ENCODE measurements at places on chromosomes 16 and 17.

- DNase-seq = no peak
Observed at GRCh38 chr17:67297454-67297960, 52.5 kb upstream of the HELZ start.

DNA sequence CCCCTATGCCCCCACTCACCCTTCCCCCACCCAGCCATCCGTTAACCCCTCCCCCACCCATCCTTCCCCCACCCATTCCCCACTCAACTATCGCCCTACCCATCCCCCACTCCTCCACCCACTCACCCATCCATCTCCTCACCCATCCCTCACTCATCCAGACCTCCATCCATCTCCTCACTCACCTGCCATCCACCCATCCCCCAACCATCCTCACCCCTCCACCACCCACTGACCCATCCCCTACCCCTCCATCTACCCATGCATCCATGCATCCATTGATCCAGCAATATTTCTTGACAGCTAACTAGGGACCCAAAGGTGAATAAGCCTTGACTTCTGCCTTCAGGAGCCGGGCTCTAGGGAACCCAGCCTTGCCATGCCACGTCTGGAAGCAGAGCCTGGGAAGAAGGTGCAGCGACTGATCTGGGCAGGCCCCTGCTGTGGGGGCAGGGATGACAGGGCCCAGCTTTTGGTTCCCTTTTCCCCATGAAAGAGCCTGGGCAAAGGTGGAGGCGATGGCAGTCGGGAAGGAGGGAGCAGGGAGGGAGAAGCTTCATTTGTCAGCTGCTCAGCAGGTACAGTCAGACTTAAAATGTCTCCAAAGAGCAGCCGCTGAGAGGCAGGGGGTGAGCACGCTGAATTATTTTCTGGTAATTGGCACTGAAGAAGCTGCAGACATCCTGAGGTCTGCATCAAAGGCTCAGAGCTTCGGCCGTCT lies 23.1 kb upstream of the DOC2B start:
- no peak for DNase-seq

DNA sequence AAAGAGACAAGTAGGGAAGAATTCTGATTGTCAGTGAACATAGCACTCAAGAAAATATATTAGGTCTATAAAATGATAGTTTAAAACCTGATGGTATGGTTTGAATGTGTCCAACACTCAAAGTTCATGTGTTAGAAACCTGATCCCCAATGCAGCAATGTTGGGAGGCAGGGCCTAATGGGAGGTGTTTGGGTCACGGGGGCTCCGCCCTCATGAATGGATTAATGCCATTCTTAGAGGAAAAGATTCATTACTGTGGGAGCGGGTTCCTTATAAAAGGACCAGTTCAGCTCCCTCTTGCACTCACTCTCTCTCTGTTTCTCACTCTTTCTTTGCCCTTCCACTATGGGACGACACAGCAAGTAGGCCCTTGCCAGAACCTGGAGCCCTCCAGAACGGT lies 41.5 kb upstream of the SLC47A1 start:
- DNase-seq = no peak

DNA sequence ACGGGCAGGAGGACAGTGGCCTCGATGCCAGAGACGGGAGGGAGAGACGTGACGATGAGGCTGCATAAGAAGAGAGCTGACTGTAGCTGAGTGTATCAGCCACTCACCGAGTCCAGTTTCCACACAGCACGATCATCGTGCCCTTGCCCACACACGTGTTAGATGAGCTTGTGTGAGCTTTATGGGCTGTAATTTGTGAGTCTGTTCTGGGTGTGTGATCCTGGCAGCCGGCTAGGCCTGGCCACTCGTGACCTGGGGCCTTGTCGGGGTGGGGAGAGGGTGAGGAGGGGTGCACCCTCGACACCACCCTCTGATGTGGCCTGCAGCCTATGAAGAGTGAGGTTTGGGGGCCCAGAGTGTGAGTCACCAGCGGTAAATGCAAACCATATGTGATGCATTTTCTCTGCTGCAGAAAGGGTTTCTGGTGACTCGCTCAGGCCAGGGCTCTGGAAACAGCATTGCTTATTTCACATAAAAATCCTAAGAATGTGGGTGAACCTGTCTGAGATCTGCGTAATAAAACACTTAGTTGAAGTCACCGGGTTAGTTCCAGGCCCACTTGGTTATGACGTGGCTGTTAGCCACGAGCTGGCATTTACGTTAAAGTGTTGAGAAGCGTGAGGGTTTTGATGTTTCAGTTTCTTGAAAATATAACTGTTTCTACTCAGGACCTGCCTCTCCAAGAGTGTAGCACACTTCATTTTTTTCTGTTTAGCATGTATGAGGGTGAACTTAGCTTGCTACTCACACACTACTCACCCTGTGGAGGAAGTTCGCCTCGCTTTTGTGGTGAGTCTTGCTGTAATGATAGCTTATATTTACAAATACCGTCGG lies 4.2 kb downstream of the METRNL start:
- no peak for DNase-seq

DNA sequence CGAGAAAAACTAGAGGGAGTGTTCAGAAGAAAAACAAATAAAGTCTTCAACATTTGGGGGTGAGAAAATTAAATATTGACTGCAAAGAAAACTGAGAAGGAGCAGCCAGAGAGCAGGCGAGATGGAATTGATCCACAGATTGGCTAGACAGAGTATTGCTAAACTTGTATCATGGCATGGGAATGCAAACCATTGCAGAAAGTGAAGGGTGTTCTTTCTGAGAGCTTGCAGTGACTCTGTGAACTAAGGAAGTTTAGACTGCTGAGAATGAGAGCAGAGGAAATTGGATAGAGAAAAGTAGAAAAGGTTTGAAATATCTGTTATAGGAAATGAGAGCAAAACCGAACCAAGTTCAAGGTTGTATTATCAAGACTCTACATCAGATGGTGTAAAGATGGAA lies 191.5 kb downstream of the HS3ST3A1 start:
- DNase-seq = no peak

GRCh38 chr17:60493847-60494321 lies 32.2 kb downstream of the APPBP2 start:
- no peak for DNase-seq

DNA sequence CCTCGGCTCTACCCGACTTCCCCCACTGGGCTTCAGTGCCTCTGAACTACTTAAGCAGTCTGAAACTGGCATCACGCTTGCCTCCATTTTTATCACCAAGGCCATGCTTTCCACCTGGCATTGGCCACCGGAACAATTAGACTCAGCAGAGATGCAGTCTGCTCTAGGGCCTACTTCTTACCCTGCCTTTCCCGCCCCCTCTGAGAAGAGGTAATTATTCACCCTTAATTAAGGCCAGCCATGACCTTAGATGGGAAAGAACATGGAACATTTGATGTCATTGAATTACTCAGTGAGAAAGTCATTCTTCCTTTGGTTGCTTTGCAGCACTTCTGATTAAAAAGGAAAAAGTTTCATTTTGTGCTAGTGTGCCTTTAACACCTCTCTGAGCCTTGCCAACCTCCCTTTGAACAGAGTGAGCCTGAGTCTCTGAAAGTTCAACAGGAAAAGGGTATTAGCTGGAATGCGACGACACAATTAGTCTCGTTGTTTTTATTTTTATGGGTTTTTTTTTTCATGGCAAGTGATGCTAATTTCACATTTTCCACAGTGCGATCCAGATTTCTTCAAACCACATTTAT lies 60.9 kb upstream of the TNRC6A start:
- no peak for DNase-seq

DNA sequence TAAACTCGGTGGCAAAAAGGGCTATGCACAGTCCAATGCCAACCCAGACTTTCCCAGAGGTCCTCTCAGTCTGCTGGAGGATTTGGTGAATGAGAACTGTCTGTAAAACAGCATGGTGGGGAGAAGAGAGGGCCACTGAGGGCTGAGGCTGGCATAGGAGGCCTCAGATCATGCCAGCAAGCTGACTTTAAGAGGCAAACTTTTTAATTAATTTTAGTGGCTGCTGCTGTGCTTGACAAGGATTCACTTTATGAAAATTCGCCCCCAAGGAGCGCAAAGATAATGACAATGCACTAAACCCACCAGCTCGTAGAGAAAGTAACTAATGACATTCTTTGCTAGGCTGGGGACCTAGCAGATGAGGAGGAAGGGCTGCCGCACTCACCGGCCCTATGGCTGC lies 15.0 kb downstream of the ABCC12 start:
- DNase-seq = no peak

GRCh38 chr17:32629563-32630190 lies 142.9 kb downstream of the CDK5R1 start:
- DNase-seq = no peak

DNA sequence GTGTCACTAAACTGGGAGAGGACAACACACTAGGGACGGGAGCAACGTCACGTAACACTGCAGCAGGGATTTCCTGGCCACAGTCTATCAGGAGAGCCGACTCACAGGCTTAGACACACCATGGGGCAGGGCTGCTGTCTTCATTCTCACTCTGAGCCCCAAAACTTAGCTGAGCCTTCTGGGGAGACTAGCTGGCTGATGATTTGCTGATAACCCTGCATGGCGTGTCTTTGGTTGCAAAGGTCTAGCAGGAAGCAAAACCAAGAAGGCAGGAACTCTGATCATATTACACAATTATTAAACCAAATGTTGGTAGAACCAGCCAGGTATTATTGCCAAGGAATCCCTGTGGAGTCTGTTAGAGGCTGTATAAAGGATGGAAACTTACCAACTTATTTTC lies 345.0 kb downstream of the SLC39A11 start:
- no peak for DNase-seq

- no peak for DNase-seq
Observed at GRCh38 chr16:86374603-86375130, 135.7 kb upstream of the FOXF1 start.

- peak; percentile 26 for DNase-seq
Observed at GRCh38 chr17:58755577-58756245, at the start of gene PPM1E. PPM1E (plus strand) TSS chr17:58755854.

- DNase-seq = no peak
Observed at GRCh38 chr17:48720266-48721008, 1.9 kb downstream of the PRAC1 start.

GRCh38 chr17:75749545-75750389 lies 15.2 kb downstream of the GALK1 start:
- DNase-seq = peak; percentile 67

- no peak for DNase-seq
Observed at GRCh38 chr17:68319410-68320162, 28.3 kb downstream of the ARSG start.

DNA sequence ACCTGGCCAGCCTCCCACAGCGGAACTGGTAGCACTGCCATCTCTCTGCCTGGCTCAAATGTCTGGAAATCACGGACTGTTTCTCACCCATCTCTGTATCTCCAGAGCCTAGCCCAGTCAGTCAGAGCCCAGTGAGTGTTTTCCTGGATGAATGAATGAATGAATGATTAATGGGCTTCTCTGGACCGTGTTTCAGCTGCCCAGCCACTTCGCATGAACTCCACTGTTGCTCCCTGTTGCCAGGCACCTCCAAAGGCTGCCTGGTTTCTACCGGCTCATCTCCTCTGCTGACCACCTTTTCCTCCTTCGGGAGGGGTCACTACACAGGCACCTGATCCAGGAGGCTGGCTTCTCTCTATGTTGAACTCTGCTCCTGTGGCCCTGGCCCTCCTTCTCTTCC lies 91.0 kb upstream of the SDK2 start:
- no peak for DNase-seq

GRCh38 chr16:20347666-20348364 lies 4.7 kb downstream of the UMOD start:
- no peak for DNase-seq

GRCh38 chr16:89547860-89548259 lies 12.6 kb upstream of the RPL13 start:
- no peak for DNase-seq

- DNase-seq = no peak
Observed at GRCh38 chr17:28491286-28491685, 14.9 kb upstream of the FOXN1 start.

- no peak for DNase-seq
Observed at GRCh38 chr17:21132428-21132827, 5.7 kb downstream of the DHRS7B start.

- no peak for DNase-seq
Observed at GRCh38 chr16:1430759-1431496, at the start of gene PERCC1. PERCC1 (plus strand) TSS chr16:1431078; CDS start chr16:1432594, 1,516 bp downstream.

DNA sequence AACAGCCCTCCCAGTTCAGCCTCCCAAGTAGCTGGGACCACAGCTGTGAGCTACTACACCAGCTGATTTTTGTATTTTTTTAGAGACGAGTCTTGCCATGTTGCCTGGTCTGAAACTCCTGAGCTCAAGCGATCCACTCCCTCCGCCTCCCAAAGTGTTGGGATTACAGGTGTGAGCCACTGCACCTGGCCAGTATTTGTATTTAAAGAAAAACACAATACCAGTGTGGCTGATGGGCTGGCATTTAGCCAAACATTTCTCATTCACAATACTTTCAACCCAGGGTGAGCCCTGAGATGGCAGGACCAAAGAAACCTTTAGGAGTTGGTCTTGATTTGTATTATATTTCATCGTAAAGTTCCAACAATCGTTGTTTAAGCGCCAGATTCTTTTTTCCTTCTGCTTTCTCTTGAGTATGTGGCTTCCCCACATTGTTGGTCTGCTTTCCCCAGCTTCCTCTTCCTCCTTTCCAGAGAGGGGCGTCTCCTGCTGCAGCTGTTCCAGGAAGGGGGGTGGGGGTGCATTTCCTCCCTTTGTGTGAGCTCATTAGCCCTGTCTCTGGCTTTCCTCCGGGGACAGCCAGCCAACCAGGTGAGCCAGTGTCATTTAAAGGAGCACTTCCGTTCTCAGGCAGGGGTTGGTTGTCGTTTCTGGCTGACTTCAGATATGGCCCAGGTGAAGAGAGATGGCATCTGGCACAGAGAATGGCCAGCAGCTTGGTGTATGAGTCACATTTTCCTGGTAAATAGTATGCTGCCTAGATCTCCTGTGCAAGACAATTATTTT lies 79.9 kb downstream of the GPRC5B start:
- no peak for DNase-seq

GRCh38 chr16:48622456-48623303 lies 12.7 kb upstream of the N4BP1 start:
- DNase-seq = no peak

DNA sequence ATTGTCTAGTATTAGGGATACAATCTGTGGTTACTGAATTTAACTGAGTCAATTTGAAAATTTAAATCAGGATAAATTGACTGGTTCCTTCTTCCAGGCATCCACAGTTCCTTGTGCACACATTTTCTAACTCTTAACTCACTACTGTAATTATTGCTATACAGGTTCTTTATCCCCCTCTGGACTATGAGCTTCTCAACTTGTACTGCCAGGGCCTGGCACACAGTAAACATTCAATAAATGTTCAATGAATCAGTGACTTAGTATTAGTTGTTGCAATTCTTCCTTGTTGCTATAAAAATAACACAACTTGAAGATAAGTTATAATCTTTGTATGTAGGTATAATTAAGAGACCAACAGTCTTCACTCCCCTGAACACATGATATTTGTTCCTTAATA lies 67.9 kb downstream of the SSH2 start:
- no peak for DNase-seq

DNA sequence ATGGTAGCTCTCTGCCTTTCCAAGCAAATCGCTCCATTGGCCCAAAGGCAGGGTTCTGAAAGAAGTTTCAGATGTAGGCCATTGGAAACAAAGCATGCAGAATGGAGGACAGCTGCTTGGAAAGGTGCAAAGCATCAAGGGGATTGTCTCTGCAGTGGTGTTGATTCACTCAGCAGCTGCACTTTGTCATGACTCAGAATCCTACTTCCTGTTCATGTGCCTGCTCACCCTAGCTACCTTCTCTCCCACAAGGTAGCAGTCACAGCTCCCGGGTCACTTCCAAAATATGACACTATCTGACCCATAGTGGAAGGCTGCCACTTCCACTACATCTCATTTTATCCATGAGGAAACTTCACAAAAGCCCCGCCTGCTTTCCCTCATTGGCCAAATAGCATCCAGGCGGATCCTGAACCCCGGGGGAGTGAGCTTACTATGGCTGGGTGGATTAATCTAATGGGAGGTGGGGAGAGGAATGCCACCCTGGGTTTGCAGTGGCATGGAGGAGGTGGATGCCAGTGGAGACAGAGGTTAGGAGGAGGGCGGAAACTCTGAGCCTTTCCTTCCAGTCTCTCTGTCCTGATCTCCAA lies 74.7 kb upstream of the NKD1 start:
- no peak for DNase-seq
